ENCODE measurements at places on chromosomes 12 and 14.
A peak's percentile ranks its signal among the peaks of the same experiment; 100 is the strongest.

GRCh38 chr12:48508987-48509386, 16.4 kb upstream of the OR8S1 start:
- no peak for DNase-seq

- peak; percentile 47 for DNase-seq
Observed at GRCh38 chr14:54348001-54348611, 48.7 kb upstream of the CDKN3 start.

DNA sequence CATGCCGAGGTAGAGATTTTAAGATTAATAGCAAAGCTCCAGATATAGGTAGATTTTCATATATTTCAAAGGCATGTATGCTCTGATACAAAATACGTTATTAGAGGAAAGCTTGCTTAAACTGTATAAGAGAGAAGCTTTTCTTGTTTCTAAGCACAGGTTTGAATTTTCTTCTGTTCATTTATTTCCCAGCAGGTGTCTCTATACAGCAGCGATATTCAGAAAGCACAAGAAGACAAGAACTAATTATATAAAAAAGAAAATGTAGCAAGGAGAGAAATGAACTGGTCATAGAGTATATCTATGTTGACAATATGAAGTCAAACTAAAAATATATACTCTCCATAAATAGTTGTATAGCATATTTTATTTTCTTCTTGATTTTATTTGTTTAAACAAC, 307.4 kb upstream of the NOVA1 start:
- no peak for DNase-seq

GRCh38 chr14:36524874-36525745, 5.1 kb upstream of the NKX2-1 start:
- DNase-seq, result no peak

DNA sequence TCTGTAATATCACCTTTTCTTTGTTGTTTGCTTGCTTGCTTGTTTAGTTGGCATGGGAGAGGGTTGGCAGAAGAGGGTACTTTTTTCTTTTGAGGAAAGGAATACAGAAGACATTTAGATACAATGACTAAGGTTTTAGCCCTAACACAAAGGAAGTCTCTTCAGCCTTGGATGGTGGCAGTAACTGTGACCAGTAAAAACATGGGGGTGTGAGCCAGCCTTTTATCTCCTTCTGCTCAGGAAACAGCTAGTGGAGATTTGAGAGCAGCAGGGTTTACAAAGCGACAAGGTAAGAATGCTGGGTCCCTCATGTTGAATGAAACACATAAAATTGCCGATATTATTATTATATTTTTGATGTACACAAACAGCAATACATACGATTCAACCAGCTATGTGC, 40.4 kb downstream of the SLC8A3 start:
- DNase-seq, result no peak

DNA sequence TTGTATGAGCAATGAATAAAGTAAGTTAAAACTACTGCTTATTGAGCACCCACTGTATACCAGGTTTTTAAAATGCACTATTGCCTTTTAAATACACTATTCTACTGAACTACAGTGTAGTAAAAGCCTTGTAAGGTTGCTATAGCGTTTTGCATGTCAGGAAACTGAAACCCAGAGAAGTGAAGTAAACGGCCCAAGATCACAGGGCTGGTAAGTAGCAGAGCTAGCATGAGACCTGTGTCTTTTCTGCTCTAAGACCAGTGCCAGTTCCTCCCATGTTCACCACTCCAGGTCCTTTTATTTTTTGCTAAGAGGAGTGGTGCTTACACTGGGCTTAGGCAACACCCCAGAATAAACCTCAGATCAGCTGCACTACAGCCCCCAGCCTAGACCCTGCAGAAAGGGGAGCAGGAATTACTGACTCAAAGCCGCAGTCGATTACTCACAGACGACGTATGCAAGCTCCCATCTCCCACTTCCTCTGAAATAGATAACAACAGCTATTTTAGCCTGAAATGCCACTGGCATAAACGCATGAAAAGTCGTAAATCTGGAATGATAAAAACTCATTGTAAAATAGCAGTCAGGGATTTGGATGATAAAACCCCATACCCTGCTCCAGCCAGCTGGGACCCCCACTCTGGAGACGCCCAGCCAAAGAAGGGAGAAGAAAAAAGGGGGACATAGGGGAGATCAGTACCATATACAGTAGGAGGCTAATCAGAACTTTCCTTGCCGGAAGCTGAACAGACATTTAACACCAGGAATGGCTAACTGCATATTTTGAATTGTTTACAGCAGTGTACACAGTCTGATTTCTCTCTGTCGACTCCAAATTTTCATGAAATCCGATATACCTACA, 108.3 kb downstream of the NUAK1 start:
- DNase-seq, result no peak

DNA sequence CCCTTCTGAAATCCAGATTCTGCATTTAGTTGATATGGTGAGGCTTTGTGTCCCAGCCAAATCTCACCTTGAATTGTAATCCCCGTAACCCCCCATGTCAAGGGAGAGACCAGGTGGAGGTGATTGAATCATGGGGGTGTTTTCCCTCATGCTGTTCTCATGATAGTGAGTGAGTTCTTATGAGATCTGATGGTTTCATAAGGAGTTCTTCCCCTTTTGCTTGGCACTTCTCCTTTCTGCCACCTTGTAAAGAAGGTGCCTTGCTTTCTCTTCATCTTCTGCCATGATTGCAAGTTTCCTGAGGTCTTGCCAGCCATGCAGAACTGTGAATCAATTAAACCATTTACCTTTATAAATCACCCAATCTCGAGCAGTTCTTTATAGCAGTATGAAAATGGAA, 23.1 kb upstream of the C12orf42 start:
- no peak for DNase-seq

GRCh38 chr14:96455588-96455987, 46.6 kb upstream of the PAPOLA start:
- DNase-seq, result no peak

GRCh38 chr12:53052419-53053217, 2.8 kb downstream of the TNS2 start:
- no peak for DNase-seq

GRCh38 chr14:33634631-33635030, 316.2 kb downstream of the EGLN3 start:
- DNase-seq, result no peak

- DNase-seq, result no peak
Observed at GRCh38 chr12:42396473-42397259, 70.7 kb downstream of the PPHLN1 start.

DNA sequence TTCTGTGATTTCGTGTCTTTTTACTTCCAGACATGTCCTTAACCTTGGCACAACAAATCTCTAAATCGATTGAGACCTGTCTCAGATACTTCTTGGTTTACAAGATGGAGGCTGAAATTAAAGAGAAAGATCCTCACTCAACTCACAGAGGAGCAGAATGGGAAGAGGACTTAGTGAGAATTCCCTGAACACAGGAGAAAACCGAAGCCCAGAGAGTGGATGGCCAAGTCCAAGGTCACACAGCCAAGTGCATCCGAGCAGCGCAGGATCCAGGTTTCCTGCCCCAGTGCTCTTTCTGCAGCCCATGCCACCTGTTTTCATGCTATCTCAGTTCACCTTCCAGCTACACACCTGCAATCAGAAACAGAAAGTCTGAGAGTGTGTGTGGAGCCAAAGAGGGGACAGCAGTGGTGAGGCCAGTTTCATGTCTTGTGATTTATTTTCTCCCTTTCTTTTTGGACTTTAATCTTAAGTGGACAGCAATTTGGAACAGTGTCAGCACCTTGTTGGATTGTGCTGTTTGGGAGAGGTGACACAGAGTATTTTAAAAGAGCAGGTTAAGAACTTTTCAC, 22.9 kb upstream of the TCL1B start:
- no peak for DNase-seq

DNA sequence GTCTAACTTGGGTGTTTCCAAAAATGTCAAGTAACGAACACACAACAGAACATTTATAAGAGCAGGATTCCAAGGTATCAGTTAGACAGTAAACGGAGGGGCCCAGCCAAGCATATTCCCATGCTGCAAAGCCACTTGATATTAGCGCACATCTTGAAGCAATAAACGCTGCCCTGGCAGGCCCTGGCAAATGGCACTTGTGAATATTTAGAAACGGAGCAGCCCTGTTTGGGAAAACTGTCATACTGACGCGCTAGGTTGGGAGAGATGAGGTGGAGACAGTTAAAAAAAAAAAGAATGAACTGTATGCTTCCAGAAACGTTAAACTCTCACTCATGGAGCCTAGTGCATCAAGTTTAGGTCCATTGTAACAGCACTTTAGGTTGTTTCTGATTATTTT, 9.3 kb downstream of the DGLUCY start:
- no peak for DNase-seq

DNA sequence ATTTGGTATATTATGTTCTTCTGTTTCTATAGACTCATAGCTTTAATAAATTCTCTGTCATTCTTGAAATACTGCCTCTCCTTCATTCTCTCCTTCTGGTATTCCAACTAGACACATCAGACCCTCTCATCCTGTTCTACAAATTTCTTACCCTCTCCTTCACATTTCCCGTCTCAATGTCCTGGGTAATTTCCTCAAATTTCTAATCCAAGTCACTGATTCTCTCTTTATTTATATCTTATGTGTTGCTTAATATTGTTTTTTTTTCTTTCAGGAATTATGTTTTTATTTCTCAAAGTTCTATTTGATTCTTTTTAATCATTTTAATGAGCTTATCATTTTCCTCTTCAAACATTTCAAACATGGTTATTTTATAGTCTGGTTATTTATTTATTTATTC, 94.0 kb downstream of the RALGAPA1 start:
- DNase-seq, result no peak

DNA sequence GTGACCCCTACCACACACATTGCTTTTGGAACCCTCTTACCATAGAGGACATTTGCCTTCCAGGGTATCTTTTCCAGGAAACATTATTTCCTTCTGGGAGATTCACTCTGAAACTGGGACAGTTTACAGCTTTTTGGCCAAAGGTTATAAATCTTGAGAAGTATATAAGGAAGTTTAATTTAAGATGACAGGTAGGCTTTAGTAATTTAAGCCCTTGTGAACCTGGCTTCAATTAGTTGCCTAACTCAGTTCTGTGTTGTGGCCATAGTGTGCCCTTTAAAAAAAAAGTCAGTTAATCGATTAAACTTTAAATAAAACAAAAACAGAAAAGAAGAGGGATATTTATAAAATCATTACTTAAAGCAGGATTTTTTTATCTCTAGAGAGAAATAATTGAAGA, 142.9 kb downstream of the NAV3 start:
- no peak for DNase-seq

- DNase-seq, result no peak
Observed at GRCh38 chr12:103903993-103904392, 26.2 kb upstream of the HSP90B1 start.

GRCh38 chr14:81066672-81067071, 111.3 kb downstream of the TSHR start:
- DNase-seq, result no peak

DNA sequence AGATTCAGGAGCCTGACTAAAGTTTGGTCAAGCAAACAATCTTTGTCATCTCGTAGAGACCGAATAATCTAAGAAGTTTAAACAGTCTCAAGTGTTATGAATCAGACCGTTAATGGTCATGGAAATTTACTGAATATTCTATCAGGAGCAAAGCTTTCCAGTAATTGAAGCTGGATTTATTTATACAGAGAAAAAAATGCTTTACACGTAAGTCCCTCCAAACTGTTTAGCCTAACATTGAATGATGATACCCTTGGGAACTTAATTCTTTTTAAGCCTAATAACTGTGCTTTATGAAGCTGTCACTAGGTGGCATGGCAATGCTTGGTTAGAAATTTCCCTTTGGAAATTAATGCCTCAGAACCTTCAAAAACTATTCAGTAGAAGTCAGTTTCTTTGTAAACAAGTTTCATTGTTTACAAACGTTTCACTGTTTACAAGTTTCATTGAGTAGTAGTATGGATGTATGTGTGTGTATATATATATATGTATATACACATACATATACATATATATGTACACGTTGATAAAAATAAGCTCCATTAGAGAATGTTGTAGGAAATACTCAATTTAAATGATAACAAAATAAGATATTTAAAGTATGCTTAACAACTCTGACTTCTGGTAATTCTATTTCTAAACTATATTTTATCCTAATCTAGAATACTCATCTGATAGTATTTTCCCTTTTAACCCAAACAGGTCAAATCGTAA, 32.1 kb downstream of the DEPDC4 start:
- DNase-seq, result peak; percentile 54

GRCh38 chr14:50768680-50769079, 62.3 kb downstream of the NIN start:
- DNase-seq, result peak; percentile 21

GRCh38 chr12:82886671-82887340, 200.1 kb downstream of the TMTC2 start:
- no peak for DNase-seq

DNA sequence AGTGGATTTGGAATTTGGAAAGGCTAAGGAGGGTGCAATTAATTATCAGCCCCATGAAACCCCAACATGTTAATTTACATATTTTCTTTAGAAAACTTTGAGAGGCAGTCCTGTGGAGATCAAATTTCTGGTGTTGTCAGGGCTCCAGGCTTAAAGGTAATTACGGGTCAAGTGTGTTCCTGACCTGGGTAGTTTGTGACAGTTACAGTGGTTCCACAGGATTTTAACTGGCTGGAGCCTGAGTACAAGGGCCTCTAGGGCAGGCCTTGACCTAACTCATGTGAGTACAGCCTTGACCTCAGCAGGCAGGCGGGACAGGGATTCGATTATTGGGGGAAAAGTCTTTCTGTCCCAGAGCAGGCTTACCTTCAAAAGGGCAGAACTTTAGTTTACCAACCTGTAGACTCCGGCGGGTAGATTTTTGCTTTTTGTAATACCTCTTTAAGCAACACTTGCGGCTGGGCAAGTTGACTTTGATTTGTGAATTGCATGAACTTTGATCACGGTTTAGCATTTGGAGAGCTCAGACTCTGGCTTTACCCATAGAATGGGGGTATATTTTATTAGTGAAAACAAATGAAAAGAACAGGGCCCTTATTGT, 8.4 kb upstream of the PPTC7 start:
- no peak for DNase-seq

GRCh38 chr14:21098892-21099595, 589 bp upstream of the ZNF219 start:
- DNase-seq, result peak; percentile 41

GRCh38 chr14:83706231-83706954, 1823.6 kb upstream of the FLRT2 start:
- no peak for DNase-seq

- DNase-seq, result no peak
Observed at GRCh38 chr12:82966001-82966559, 279.4 kb downstream of the TMTC2 start.

DNA sequence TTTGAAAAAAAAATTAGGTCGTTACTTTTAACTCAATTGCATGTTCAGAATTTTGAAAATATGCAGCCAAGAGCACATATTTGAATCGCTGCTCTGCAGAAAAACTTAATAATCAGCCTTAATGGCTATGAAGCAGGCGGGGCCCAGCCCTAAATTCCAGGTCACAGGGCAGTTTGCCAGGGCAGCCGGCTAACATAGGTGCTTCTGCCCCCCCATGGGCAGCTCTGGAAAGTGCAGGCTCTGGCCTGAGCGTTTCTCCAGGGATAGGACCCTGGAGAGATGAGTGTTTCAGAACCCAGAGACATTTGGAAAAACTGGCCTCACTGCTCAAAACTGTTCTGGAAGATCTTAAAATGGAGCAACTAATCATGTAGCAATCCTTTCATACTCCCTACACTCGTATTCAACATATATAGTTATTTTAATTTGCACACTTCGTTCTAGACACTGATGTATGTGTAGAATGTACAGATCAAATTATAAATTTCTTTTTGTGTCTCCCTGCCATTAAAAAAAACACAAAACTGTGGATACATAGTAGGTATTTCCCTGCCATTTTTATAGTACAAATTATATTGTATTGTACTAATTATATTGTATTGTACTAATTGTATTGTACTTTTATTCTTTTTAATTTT, 26.0 kb upstream of the PTGR2 start:
- peak; percentile 94 for DNase-seq

- no peak for DNase-seq
Observed at GRCh38 chr12:8612629-8613028, at the start of gene AICDA. TSS of gene AICDA (minus strand) at chr12:8612859. CDS start at chr12:8612767, 92 bp downstream.

Data from hematopoietic multipotent progenitor cell treated with erythropoietin and hydrocortisone succinate and interleukin-3 and kit ligand, for 15 days (in vitro differentiated cells).